ENCODE measurements at places on chromosomes 6 and 20.

- no peak for DNase-seq
Measured at GRCh38 chr6:167047554-167047953, 48.4 kb downstream of the CEP43 start.

DNA sequence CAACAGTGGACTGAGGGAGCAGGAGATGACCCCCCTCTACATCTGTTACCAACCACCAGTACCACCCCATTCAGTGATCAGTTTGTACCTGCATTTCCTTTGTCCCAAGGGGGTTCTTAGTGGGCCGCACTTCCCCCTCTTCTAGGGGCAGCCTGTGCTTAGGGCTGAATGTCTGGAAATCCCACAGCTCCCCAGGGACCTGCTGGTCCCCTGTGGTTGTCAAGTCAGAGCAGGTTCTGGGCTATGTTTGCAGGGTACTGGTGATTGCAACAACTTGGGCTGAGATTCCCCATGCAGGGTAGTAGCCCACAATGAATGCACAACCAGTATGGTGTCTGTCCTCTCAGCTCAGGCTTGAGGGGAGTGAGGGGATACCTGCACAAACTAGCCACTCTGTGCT lies 39.7 kb upstream of the COL10A1 start:
- no peak for DNase-seq

DNA sequence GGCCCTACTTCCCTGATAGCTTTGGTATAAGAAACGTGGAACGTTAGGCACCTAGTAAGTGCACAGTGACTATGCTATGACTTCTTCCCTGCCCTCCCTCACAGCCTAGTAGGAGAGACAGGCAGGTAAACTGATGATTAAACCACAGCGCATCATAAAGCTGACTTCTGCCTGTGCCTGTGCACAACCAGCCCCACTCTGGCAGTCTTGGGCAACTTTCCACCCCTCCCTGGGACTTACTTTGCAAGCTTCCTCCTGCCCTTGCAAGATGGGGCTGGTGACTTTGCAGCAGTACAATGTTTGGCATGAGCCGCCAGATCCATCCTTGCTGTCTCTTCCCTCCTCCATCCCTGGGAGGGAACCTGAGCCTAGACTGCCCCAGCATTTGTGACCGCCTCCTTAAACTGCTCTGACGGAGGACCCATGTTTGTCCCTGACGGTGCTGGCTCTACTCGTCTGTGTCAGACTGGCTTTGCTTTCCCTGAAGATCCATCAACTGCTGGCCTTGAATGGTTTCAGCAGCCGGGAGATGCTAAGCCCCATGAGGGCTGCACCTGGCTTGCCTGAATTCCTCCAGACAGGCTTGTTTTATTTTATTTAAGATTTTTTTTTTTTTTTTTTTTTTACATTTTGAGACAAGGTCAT lies 36.1 kb downstream of the EFCAB8 start:
- no peak for DNase-seq

DNA sequence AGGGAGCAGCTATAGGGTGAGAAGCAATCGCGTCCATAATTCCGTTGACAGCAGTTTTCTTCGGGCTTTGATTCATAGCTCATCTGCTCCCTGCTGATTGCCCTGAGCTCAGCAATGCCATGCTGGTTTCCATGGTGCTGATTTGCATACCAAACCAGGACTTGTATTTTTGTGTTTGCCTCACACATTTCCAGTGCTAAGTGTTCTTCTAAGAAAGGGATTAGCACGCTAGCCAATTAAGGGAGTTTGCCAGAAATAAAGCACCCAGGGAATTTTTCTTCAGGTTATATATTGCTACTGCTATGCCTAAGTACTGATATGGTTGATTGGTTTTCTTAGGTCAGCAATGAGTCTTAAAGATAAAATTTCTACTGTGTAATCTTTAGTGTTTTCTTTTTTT lies 177.6 kb downstream of the PLCB1 start:
- no peak for DNase-seq

DNA sequence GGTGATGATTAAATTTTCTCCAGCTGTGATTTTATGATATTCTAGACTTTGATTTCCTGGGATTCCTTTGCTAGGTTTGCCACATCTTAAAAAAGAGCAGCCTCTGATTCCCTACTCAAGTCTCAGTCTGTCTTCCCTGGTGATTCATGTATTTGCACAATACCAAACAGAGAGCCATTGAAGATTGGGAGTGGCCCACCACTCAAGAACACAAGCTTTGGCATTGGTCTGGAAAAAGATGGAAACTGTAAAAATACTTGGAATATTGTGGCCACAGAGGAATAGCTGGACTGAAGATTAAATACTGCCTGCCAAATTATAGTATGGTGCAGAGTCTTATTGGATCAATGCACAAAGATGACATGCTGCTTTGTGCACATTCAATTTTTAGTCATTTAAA lies 32.9 kb downstream of the PTCHD4 start:
- DNase-seq, result no peak

- no peak for DNase-seq
Measured at GRCh38 chr6:168319279-168320111, at the start of gene DACT2. Gene DACT2 (minus strand): TSS chr6:168319777. CDS start chr6:168319633, 144 bp downstream.

Measured in effector CD4-positive, alpha-beta T cell (primary cell).